ENCODE measurements at places on chromosomes 3 and 15. TPM values are rescaled to one million over a fixed set of nuclear protein-coding genes. Genes with fewer than 3 reads are reported as not detected.
A peak's percentile ranks its signal among the peaks of the same experiment; 100 is the strongest.

GRCh38 chr3:141538568-141539240, 51.9 kb downstream of the RASA2 start:
- DNase-seq: no peak

- DNase-seq: no peak
Measured at GRCh38 chr15:48592933-48593332, 52.6 kb downstream of the FBN1 start.

DNA sequence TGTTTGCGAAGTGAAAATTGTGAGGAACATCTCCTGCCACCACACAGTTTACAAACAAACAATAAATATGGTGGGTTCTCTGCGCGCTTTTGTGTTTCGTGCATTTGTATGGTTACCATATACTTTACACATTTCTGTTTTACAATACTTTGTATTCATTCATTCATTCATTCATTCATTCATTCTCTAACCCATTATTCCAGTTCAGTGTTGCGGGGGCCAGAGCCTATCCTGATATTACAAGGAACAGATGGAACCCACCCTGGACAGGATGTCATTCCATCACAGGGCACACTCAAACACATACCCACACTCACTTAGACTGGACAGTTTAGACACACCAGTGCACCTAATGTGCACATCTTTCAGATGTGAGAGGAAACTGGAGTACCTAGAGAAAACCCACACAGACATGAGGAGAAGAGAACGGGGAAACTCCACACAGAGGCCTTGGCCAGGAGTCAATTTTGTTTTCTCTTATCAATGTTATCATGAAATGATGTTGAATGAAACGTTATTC, 160.5 kb downstream of the FNDC3B start:
- no peak for DNase-seq

DNA sequence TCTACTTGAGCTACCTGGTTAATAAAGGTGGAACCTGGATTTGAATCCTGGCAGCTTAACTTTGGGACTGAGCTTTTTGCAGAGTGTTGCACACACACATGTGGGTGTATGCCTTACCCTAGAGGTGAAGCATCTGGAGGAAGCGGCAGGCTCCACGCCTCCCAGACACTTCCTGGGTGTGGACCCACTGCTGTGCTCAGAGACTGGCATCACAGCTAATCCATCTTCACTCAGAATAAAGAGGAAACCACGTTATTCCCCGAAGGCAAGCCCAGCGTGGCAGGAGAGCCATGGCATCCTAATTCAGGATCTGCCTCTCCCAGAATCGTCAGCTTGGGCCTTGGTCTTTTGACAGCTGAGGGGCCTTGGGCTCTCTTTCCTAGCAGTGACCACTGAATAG, 25.5 kb downstream of the CCDC13 start:
- DNase-seq: no peak

- DNase-seq: peak; percentile 54
Measured at GRCh38 chr15:62742409-62743171, 300.0 kb upstream of the TPM1 start.

DNA sequence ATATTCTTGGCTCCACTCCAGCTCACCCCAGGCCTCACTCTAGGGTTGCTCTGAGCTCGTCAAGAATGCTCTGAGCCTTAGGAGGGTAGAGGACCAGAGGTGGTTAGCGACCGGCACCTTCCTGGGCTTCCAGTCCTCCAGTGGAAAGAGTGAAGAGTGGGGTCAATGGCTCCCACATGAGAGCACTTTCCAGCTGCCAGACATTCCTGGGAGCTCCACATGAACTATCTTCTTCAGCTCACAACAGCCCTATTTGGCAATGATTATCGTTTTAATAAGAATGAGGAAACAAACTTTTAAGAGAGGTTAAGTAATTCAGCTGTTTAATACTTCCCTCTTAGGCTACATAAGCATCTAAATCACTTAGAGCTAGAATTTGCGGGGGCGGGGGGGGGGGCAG, 139.3 kb downstream of the STT3B start:
- DNase-seq: no peak

DNA sequence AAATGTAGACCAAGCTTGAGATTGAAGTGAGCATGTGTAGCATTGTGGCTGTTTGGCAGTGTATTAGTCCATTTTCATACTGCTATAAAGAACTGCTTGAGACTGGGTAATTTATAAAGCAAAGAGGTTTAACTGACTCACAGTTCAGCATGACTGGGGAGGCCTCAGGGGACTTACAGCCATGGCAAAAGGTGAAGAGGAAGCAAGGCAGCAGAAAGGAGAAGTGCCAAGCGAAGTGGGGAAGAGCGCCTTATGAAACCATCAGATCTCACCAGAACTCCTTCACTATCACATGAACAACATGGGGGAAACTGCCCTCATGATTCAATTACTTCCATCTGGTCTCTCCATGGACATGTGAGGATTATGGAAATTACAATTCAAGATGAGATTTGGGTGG, 8.6 kb upstream of the CERS3 start:
- no peak for DNase-seq

DNA sequence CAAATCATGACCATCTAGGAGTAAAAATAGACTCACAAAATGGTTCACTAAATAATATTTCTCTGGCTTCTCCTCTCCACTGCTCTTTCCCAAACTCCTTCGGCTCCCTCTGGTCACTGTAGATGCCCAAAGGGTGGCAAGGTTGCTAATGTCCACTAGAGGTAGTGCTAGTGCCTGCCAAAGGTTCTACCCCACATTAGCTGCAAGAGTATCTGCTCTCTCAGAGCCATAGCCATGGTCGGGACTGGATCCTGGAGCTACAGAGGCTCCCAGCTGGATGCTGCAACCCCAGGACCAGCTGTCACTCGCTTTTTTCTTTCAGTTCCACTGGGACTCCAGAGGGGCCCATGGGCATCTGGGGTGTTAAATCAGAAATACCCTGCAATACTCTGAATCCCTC, 8.5 kb downstream of the HTR3D start:
- DNase-seq: peak; percentile 23

DNA sequence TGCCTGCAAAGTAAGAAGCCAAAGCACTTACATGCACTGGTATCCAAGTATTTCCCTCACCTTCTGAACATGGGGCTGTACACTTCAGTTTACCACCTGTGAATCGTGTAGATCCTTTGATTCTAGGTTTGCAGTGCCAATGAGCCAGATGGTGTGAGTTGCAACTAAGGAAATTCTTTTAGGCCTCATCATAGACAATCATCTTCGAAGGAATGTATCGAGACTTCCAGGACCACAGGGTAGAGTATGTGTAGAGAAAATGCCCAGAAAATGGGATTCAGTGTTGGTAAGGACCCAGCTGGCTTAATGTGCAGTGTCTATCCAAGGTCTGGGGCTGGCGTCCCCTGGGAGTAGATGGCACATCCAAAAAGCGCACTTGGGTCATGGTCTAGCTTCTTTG, 323.2 kb upstream of the TPM1 start:
- DNase-seq: peak; percentile 74

GRCh38 chr3:197424674-197425484, 126.5 kb upstream of the DLG1 start:
- no peak for DNase-seq

- DNase-seq: no peak
Measured at GRCh38 chr3:194933465-194933864, 247.8 kb downstream of the FAM43A start.

GRCh38 chr15:25930931-25931330, 67.8 kb upstream of the ATP10A start:
- DNase-seq: no peak

DNA sequence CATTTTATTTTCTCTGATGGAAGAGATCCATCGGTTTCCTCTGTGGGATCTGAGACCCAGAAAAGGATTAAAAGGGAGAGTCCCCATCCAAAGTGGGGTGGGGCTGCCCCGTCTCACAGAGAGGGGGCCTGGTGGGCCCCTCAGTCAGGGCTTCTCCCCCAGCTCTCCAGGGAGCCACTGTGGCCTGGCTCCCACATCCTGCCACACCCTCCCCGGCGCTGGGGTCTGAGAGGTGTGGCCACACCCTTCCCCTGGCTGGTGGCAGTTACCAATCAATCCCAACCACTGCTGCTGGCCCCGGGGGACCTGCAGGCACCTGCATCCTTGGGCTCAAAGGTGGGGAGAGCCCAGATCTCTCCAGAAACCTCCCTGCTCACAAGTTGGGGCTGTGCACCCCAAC, 161.8 kb upstream of the IQSEC1 start:
- no peak for DNase-seq

DNA sequence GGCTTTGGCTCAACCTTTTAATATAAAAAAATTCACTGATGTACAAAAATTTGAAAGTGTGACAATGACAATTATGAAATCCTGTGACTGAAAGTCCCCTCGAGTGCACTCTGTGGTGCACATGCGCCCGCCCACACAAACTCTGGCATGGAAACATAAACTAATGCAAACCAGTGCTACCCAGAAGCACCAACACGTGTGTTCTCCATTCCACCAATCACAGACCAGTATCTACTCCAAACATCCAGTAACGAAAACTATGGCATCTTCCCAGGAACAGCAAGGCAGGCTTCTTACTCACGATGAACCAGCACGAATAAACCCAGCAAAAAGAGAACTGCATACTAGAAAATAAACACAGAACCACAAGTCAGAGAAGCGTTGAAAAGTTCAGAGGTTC, 11.7 kb upstream of the NMB start:
- DNase-seq: no peak

GRCh38 chr3:128991355-128991895, 2.5 kb downstream of the CFAP92 start:
- no peak for DNase-seq

DNA sequence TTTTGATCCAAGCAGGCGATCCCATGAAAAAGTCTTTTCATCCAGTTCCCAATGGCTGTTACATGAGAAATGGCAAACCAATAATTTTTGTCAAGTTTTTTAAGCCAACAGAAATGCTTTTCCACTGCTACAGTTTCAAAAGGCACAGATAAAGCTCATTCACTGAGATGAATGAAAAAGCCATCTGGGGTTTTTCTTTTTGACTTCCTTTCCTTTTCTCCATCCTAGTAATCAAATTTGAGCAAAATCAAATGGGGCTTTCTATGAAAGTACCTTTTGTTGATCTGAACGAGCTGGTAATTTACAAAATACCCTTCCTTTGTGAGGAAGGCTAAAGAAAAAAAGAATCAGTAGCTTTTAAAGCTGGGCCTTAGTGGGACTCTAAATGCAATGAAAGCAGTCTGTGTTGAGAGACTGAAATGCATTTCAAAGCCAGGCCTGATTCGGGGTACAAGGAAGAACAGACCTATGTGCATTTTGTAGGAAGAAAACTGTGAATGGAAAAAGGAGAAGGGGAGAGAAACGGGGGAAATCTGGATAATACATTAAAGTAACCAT, 185.2 kb upstream of the DNAJC19 start:
- DNase-seq: no peak

GRCh38 chr15:58200739-58201138, 62.6 kb downstream of the AQP9 start:
- DNase-seq: no peak

- no peak for DNase-seq
Measured at GRCh38 chr15:73258271-73259108, 110.3 kb downstream of the HCN4 start.

GRCh38 chr3:129346695-129347457, 68.2 kb downstream of the HMCES start:
- DNase-seq: no peak

DNA sequence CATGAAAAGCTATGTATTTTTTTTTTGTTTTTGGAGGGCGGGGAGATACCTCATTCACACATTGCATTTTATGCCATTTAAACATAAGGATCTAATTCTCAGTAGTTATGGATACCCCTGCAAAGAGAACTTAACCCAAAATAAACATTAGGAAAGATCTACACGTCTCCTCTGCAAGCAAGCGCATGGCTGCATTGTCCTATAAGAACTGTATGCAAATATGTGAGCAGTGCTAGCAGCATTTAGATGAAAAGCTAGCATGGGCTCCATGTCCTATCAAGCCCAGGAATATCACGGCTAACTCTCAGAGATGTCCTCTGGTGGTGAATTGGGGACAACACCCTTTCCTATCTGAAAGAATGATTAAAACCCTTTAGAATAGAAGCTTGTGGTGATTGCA, 292.8 kb downstream of the MEX3B start:
- DNase-seq: no peak

DNA sequence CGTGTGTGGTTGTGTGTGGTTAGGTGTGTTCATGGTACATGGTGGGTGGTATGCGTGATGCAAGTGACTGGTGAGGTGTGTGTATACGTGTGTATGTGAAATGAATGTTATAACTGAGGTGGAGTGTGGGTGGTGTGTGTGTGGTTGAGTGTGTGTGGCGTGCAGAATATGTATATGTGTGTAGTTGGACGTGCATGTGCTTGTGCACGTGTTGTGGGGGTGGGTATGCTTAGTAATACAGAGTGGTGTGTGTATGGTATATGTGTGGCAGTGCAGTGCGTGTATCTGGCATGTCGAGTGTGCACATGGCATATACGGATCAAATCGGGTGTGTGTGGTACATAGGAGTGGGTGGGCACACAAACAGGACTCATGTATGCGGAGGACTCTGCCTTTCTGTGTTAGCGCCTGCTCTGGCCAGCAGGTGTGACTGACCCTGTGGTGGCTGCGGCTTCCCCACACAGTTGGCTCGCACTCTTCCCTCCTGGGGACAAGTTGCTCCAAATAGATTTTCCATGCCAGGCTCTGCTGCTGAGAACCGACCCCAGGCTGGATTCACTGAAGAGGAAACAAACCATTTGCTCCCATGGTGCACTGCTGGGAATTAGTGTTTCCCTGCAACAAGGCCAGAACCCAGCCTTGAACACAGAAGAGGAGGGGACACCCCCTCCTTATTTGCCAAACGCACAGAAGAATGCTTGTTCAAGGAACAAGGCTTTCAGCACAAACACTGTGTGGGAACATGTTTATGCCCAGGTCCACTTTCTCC, 1.2 kb upstream of the C3orf70 start:
- DNase-seq: no peak

- DNase-seq: no peak
Measured at GRCh38 chr3:126261037-126261436, 80.7 kb upstream of the ALDH1L1 start.

GRCh38 chr15:91284758-91285466, 184.9 kb downstream of the SV2B start:
- no peak for DNase-seq

GRCh38 chr15:38061856-38062649, 127.6 kb downstream of the TMCO5A start:
- no peak for DNase-seq

GRCh38 chr3:118781232-118781631, 253.4 kb downstream of the IGSF11 start:
- no peak for DNase-seq

DNA sequence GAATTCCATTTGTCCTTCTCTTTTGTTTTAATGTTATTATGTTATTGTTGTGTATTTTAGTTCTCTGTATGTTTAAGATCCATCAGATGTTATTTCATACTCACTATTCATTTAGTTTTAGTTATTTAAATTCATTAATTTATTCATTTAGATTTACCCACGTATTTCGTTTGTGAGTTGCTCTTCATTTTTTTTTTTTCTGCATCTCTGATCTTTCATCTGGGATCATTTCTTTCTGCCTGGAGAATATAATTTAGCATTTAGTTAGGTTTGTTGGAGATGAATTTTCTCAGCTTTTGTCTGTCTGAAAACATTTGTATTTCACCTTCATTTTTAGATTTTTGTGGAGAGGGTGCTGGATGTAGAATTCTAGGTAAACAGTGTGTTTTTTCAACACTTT, 12.9 kb downstream of the NEO1 start:
- no peak for DNase-seq

The AP3B2 gene
- total RNA-seq: 0.63 TPM

The HGD gene
- not detected for total RNA-seq

The NDN gene
- total RNA-seq: 7.5 TPM

The GPR27 gene
- total RNA-seq: 0.20 TPM

The ZNF620 gene
- 1.1 TPM for total RNA-seq

The KLHL6 gene
- total RNA-seq: 0.11 TPM

The CYP1A2 gene
- total RNA-seq: not detected

The DUOX1 gene
- 17.8 TPM for total RNA-seq

The ACAN gene
- not detected for total RNA-seq

The SPINT1 gene
- 121 TPM for total RNA-seq
